Gastrocnemius medialis (tissue), 4 donors: ENCODE measurements at places on chromosomes 12 and 14.

GRCh38 chr14:89164168-89165073 lies 252.6 kb downstream of the FOXN3 start:
- no peak for DNase-seq

DNA sequence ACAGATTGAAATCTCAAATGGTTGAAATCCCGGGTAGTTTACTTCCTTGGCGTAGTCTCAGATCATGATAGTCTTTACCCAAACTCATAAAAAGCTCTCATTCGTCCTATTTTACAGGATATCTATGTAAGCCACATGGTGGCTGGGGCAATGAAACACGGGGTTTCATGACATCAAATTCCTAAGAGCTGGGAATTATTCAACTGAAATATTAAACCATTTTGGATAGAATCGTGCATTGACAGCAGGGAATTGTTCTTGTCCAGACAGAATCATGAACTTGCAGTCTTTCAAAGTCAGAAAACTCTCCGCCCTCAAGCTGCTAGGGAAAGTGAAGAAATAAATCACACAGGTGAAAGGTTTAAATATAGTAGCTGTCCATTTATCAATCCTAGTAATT lies 33.2 kb upstream of the PRKAB1 start:
- no peak for DNase-seq

GRCh38 chr12:72139411-72139810 lies 132.8 kb upstream of the TRHDE start:
- no peak for DNase-seq

DNA sequence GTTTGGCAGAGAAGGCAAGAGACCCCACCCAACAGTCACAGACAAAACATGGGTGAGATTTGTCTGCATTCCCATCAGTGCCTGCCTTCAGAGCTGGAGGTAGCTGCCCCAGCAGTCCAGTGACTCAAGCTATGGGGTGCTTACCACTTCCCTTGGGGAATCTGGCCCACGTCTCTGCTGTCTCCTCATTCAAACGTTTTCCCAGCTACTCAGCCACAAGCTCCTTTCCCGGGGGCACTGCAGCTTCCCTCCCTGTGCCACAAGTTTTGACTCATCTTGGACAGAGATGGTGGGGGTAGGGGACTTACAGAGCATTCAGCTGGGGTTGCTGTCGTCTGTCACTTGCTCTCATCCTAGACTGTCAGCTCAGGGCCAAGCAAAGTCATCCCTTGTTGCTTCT lies 66.6 kb downstream of the FBXL14 start:
- DNase-seq: no peak

DNA sequence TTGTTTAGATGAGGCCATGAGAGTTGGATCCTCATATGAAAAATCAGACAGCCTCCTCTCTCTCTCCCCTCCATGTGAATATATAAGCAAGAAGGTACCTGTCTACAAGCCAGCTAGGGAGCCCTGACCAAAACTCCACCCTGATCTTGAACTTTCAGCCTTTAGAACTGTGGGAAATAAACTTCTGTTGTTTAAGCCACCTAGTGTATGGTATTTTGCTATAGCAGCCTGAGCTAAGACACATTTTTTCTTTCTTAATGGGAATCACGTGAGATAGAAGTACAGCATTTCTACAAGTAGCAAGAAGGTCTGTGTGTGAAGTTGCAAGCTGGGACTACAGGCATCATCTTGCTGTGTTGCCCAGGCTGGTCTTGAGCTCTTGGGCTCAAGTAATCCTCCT lies 16.3 kb upstream of the ABHD12B start:
- DNase-seq: no peak

DNA sequence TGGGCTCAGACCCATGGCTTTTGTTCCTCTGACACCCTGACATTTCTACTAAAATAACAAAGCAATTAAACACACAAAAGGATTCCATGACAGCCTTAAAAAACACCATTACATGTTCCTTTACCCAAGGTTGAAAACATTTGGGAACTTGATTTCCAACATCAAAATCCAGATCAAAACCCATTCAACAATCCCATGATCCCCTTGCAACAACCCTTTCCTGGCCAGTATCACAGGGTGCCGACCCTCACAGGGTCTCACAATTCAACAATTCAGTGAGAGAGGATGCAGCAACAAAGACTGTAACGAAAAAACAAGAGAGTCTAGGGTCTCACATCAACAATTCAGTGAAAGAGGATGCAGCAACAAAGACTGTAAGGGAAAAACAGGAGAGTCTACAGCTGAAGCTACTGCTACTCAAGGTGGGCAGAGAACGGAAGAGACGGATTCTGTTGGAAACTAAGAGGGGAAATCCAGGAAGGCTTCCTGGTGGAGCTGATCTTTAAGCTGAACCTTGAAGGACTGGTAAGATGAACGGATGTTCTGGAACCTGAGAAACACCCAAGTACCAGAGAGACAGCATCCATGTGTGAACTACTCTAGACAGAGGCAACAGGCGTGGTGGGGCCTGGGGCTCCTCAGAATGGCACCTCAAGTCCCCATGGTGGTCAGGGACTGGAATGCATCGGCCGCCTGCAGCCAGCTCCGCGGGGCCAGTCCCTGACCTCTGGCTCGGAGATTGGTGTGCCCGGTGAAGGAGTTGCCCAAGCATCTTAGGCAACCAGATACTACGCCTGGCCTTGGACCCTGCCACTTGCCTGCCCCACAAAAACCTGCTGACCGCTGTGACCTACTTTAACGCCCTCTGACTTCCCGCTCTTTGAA lies 22.7 kb upstream of the ZFP36L1 start:
- peak; percentile 77 for DNase-seq

- DNase-seq: no peak
Observed at GRCh38 chr14:69193721-69194120, 2.4 kb downstream of the EXD2 start.

GRCh38 chr12:17528394-17528793 lies 561.6 kb downstream of the RERGL start:
- no peak for DNase-seq

DNA sequence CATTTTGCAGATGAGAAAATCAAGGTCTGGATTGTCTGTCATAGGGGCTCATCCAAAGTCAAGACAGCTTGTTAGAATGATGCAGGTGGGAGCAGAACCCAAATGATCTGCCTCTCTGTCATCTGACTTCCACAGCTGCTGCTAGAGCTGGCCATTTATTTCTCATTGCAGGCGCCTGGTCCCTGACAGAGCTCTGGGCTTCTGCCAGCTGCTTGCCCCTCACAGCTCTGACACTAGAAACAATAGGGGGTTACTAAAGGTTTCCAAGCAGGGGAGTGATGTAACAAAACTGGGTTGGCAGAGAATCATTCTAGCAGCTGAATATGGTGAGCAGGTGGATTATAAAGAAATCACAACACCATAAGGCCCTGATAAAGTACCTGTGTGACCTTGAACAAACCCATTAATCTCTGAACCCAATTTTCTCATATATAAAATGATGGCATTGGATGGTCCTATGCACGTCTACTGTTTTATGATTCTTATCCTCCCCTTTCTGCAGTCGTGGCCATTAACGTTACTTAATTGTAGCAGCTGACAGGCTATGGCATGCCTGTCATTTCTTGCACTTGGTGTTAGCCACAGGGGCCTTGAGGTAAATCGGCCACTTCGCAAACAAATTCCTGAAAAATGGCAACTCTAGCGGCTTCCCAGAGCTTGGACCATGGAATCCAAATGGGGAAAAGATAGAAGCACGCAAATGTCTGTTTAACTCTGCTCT lies 134.6 kb downstream of the RMST start:
- no peak for DNase-seq

DNA sequence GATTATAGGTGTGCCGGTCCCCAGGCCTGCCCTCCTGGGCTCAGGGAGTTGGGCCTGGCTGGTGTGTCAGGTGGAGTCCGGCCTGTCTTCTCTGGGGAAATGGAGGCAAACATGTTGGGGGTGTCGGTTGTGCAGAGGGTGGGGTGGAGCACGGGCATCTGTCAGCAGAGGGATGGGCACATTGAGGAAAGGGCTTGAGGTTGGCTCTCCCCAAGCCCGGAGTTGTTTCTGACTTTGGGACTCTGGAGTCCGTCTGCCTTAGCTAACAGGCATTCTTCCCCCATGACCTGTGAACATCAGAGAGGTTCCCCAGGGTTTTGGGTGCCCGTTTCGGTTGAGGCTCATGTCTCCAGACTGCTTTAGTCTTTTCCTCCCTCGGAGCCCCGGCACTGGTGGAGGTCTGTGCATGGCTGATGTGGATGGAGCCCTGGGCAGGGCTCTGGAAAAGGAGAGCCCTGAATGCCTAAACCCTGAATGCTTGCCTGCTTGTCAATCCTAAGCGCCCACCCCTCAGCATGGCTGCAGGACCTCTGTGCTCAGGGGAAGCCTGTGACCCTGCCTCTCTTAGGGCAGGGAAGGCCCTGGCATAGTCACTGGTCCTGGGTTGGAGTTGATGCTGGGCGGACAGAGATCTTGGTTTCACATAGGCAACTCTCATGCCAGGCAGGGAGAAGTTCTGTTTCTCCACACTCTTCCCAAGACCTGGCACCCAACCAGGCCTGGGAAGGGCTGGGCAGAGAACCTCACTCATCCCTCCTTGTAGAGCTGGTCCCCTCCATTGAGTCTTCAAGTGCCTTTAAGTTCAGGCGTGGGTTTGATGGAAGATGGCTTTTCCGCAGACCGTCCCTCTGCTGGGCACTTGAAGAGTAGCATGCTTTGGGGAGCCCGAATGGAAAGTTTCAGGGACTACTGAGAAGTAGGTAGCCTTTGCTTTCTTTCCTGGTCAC lies 12.9 kb downstream of the NYNRIN start:
- DNase-seq: no peak

- DNase-seq: peak; percentile 39
Observed at GRCh38 chr14:74551431-74552371, 58.1 kb downstream of the ISCA2 start.

DNA sequence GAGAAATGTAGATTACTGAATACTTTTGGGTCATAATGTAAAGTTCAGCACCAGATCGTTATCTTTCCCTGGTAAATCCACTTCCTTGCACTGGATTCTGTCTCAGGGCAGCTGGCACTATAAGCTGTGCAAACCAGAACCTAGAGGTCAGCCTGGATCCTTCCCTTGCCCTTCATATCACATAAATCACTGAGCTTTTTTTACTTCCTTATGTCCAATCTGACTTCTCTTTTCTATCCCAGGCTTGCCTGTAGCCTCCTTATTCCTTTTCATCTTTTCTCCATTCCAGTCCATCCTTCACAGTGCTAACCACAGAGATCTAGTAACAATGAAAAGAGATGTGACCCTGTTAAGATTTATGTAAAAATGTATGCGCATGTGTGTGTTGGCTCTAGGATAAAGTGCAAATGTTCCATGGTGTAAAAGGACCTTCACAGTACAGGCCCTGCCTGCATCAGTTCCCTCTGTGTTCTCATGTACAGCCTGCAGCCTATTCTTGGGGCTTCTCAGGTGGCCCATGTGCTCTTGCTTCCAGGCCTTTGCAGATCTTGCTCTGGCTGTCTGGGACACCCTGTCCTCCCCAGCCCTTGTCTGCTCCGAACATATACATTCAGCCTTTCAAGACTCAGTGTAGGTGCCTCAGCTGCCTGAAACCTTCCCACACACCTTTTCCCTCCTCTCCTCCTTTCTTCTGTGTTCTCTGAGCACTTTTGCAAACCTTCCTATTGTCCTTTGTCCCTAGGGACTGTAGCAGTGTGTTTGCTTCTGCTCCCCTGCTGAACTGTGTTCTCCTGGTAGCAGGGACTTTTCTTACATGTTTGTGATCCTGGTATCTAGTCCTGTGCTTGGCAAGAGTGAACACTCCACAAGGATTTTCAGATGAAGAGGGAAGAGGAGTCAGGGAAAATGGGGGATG lies 30.0 kb downstream of the PELI2 start:
- no peak for DNase-seq

GRCh38 chr14:28751467-28752058 lies 15.0 kb upstream of the FOXG1 start:
- no peak for DNase-seq

GRCh38 chr14:89180546-89180945 lies 236.5 kb downstream of the FOXN3 start:
- no peak for DNase-seq

DNA sequence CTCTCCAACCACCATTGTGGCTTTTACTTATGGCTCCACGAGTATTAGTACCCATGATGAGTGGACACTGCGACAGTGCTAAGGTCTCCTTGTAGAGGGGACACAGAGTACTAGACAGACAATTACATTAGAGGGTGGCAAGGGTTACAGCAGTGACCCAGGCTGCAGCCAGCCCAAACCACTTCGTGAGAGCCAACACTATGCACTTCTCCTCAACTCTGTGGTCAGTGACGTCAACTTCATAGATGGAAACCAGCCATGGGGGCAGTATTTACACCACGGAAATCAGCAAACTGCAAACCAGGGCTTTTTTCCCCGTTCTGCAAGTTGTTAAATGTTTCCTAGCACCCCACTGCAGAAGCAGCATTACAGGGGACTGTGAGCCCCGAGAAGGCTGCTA lies 61.6 kb upstream of the ZFP36L1 start:
- no peak for DNase-seq

DNA sequence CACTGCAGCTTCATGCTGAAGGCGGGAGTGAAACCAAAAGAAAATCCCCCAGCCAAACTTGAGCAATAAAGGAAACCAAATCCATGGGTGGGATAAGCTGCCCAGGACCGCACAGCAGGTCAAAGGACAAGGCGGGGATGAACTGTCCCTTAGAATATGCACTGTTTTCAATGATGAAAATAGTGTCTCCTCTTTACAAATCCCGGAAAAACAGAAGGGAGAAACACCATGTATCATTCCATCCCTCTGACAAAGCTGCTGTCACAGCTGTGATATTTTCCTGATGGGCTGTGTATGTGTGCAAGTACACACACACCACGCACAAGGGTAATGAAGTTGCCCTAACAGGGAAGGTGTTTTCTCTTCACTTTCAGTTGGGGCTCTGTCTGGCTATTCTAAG lies 70.3 kb downstream of the ACTN1 start:
- DNase-seq: no peak

DNA sequence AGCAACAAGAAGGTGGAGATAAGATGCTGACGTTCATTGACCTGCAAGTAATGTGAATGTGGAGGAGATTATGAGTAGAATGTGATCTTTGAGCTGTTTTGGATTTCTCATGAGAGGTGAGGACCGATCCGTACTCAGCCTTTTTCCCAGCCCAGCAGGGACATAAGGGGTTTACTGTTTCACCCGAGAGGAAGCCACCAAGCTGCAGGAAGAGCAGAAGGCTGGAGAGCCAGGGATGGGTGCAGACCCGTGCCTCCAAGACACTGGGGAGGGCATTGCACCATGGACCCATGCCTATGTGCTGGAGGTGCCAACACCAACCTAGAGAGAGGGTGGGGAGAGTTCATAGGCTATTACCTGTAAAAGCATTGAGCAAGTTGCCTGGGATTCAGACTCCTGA lies 206.0 kb upstream of the DIO3 start:
- no peak for DNase-seq

- peak; percentile 79 for DNase-seq
Observed at GRCh38 chr12:92745856-92746550, 43.2 kb downstream of the PLEKHG7 start.

GRCh38 chr12:91591639-91591987 lies 409.0 kb upstream of the DCN start:
- DNase-seq: no peak

GRCh38 chr12:105736498-105736897 lies 402.3 kb downstream of the NUAK1 start:
- DNase-seq: no peak
